ENCODE measurements at places on chromosomes 2 and 18. TPM values are rescaled to one million over a fixed set of nuclear protein-coding genes. Genes with fewer than 3 reads are reported as not detected.

- DNase-seq: no peak
Observed at GRCh38 chr2:45339253-45339652, 271.8 kb downstream of the SRBD1 start.

DNA sequence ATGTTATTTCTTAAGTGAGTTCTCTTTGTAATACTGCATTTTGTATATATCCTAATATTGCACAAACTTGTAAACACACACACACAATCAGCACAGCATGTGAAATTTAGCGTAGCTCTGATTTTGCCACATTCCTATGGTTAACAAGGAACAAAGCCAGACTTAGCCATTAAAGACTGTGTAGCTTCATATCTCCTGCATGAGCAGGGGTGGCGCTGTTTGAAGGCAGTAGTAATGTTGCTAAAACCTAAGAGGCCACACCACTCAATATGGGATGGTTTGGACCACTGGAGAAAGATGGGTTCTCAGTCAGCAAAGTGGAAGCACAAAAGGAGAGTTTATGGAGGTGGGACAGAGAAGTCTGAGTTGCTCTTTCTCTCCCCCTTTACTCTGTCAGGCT lies 61.1 kb upstream of the RND3 start:
- no peak for DNase-seq

DNA sequence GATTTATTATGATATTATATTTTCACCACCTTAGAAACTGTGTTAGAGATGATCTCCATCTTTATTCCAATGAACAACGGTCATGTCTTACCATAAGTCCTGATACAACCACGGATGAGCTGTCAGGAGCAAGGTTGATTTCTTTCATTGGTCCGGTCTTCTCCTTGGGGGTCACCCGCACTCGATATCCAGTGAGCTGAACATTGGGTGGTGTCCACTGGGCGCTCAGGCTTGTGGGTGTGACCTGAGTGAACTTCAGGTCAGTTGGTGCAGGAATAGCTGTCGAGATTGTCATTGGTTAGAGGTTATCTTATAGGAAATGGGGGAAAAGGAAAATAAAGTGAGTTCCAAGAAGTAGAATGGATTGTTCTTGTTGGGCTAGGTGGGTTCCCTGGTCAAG lies 56.8 kb downstream of the FN1 start:
- DNase-seq: no peak

DNA sequence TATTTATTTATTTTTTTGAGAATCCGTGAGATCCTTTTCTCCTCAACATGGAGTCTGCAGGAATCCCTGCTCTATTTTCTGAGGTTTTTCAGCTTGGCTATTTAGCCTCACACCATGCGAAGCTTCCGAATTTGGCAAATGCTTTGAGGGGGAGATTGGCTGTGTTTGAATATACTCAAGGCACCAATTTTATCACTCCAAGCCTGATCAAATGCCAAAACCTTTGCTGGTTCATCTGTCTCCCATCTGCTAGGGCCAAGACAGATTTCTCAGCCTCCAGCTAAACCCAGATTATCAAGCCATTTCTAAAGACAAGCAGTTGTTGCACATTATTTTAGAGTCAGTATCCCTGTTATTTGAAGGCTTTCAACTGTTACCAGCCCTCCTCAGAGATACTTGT lies 295.7 kb downstream of the XIRP2 start:
- DNase-seq: no peak

- no peak for DNase-seq
Observed at GRCh38 chr18:26422472-26423162, 125.7 kb downstream of the KCTD1 start.

Gene TLX2
- not detected for polyA plus RNA-seq

Gene DUSP2
- 2.8 TPM for polyA plus RNA-seq

- no peak for DNase-seq
Observed at GRCh38 chr2:119691189-119691588, 12.2 kb downstream of the TMEM177 start.

Gene NTSR2
- not detected for polyA plus RNA-seq

Gene RAMP1
- 27.5 TPM for polyA plus RNA-seq

All from muscle of arm (tissue), 14 donors.